ENCODE measurements at places on chromosomes 6 and 20.
A peak's percentile ranks its signal among the peaks of the same experiment; 100 is the strongest.

DNA sequence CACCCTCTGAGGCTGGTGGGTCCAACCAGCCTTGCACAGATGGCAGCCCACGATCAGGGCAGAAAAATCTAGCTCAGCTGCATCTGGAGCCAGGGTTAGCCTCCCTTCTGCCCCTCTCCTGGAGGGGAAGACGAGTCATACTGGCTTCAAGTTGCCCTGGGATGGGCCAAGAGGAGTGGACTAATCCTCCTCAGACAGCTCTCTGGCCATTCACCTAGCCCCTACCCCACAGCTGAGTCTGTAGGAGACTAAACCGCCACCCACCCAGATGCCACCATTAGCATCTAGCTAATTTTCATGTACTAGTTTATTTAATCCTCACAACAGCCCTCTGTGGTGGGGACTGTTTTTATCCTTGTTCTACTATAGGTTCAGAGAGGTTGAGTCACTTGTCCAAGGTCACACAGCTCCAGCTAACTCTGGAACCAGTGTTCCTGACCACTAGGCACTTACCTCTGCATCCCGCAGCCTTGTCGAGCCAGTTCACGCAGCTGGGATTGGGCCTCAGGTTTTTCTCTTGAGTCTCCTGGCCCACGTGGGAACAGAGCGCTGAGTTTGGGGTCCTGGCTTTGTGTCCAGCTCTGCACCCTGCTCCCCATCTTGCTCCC is 48.5 kb upstream of the CCDC167 start:
- DNase-seq = no peak

DNA sequence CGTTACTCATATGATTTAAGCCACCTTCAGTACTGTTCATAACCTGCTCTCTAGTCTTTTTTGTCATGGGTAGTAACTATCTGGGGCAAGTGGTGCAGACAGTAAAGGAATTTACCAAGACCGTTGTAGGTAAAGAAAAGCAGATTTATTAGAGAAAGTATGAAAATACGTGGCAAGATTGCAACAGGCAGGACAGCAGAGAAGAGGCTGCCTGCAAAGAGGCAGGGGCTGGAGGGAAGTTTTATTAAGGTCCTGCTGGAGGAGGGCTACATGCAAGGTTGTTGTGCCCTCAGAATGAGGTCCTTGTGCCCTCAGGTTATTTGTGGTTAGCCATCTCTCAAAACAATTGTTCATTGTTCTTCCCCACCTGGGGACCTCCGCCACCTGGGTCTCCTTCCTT is 444.3 kb downstream of the BCKDHB start:
- DNase-seq = no peak

- DNase-seq = no peak
These were observed 207.4 kb downstream of the BMP2 start for GRCh38 chr20:6974838-6975237.

GRCh38 chr20:44135417-44136204 is 51.4 kb downstream of the JPH2 start:
- DNase-seq = no peak

DNA sequence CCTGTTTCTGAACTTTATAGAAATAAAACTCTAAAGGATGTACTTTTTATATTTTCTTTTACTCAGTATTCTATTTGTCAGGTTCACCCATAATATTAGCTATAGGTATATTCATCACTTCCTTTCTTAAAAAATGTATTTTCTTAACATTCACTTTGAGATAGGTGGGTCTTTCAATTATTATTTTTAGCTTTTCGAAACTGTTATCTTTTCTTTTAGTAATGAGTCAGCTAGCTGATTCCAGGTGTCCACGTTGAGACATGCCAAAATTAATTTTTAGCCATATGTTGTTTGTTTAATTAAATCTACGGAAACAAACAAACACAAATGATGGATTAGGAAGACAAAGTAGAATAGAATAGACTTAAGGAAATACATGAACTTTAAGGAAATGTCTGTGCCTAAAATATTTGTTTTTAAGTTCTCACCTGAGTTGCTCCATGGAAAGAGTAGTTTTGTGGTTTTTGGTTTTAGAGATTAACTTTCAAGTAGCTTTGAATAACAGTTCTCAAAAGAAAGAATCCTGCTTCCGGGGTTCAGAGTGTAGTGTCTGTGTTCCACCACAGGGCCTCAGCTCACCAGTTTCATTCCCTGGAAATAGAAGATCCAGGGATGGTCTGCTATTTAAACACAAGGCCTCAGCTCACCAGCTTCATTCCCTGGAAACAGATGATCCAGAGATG is 435.0 kb downstream of the HAO1 start:
- DNase-seq = no peak

DNA sequence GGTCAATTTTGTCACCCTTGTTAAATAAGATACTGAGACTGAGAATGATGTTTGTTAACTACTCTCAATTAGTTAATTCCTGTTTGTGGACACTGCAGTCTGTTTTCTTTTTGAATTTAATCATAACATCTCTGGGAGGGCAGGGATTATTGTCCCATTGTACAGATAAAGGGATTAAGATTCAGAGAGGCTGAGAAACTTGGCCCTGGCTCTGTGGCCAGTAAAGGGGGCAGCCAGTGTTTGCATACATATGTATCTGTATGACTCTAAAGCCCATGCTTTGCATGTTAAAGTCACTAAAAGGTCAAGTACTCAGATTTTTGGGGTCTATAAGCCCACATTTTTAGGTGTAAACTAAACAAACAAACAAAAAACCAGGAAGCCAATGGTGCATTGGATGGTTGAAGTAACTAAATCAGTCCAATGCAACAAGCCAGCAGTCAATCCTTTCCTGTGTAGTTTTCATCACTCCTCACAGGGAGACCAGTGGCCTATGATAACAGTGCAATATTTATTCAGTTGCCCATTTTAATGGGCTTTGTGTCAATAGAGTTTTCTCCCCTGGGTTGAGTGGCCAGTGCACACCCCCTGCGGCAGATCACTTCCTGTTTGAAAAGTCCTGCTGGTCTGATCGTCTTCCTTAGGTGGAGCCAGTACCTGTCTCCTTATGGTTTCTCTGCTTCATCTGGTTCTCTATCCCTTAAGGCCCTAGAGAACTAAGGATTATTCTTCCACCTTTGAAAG is 106.7 kb downstream of the SLX4IP start:
- no peak for DNase-seq

- peak; percentile 61 for DNase-seq
These were observed 39.2 kb downstream of the TRIM27 start for GRCh38 chr6:28884423-28885131.

DNA sequence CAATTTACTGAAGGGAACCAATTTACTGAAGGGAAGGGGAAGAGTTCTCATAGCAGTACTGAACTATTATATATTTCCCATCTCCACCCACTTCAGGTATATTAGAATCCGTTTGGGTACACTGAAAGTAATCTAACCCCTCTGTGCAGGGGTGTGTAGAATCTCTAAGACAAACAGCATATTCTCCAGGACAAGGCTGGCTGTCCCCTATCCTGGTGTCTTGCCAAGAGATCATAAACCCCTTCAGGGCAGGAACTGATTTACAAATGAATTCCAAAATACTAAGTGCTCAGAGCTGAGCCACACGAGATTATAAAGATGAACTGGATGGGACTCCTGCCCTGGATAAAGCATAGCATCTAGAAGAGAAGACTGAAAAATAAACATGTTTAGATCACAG is 9.2 kb downstream of the ASF1A start:
- DNase-seq = no peak

GRCh38 chr6:154112181-154112809 is 73.3 kb downstream of the OPRM1 start:
- DNase-seq = no peak

GRCh38 chr6:85795945-85796344 is 153.3 kb upstream of the SYNCRIP start:
- DNase-seq = no peak

- no peak for DNase-seq
These were observed 457.9 kb downstream of the PLCB1 start for GRCh38 chr20:8589956-8590355.

DNA sequence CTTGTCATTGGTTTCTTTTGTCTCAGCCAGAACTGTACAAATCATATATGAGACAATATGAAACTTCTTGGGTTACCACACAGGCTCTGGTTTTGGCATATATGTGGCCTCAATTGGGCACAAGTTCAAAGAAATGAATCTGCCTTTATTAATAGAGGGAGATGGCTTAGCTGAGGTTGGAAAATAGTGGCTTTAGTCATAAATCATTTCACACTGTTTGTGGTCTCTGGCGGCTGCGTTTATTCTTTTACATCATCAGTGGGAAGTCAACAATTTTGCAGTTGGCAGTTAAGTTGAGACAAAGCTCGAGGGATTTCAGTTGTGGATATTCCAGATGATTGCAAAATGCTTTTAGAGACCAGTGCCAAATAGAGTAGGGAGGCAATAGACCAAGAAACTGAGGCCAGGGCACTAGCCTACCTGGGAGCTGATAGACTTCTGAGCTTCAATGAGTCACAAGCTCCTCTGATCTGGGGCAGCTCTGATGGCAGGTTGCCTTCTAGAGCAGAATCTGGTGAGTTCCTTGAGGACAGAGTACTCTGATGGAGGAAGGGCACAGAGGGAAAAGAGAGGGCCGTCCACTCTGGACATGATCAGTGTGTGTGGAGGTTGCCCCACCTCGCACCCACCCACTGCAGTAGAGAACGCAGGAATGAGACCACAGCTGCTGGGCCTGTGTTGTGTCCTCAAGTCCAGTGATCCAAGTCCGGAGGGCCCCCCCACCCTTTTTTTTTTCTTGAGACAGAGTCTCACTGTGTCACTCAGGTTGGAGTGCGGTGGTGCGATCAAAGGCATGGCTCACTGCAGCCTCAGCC is 73.5 kb downstream of the ARMC2 start:
- no peak for DNase-seq

DNA sequence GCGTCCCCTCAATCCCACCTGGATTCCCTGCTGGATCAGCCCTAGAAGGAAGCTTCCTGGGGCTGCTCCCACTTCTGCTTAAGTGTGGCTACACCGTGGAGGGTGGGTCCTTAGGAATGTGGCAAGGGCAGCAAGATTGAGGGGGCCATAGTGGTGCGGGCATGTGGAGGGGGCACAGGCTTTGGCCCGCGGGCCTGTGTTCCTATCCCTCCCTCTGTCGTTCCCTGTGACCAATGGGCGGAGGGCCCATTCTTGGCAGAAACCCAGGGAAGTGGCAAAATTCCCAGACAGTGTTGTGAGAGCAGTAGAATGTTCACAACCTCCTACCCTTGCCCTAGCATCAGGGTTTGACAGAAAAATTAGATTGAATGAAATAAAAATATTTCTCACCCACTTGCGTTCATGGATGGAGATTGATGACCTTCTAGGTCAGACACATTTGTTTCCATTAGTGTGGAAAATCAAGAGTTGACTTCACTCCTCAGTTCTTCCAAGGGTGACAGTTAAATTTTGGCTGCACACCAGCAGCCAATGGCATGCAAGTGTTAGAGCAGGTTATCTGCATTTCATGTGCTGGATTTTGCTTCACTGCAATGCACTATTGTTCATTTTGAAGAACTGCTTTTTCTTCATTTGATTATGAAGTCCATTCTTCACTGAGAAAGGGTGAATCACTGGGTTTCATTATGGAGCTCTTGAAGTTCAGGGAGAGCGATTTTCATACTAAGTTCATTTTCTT is 49.3 kb upstream of the AHI1 start:
- DNase-seq = no peak

GRCh38 chr20:53752583-53752970 is 158.9 kb upstream of the ZNF217 start:
- no peak for DNase-seq
